ENCODE measurements at places on chromosomes 11 and 22.

DNA sequence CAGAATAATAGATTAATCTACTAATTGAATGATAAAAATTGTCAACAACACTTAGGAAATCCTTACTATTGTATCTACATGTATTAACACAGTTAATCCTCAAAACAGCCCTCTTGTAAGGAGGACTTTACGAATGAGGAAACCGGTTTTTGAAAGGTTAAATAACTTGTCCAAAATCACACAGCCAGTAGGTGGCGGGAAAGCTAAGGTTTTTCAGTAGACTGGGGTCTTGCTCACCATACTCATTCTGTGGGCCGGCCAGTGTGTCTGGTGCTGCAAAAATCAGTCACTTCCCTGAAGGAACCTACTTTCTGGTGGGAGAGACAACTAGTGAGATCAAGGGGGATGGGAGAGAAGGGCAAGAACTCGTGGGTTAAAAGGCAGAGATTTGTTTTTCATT, 3.8 kb downstream of the DCPS start:
- peak; percentile 53 for DNase-seq

- DNase-seq: peak; percentile 13
Measured at GRCh38 chr11:84890676-84891075, 736.5 kb downstream of the DLG2 start.

- no peak for DNase-seq
Measured at GRCh38 chr11:36074941-36075431, 131.1 kb downstream of the LDLRAD3 start.

GRCh38 chr22:47452184-47452583, 689.7 kb downstream of the TBC1D22A start:
- no peak for DNase-seq

DNA sequence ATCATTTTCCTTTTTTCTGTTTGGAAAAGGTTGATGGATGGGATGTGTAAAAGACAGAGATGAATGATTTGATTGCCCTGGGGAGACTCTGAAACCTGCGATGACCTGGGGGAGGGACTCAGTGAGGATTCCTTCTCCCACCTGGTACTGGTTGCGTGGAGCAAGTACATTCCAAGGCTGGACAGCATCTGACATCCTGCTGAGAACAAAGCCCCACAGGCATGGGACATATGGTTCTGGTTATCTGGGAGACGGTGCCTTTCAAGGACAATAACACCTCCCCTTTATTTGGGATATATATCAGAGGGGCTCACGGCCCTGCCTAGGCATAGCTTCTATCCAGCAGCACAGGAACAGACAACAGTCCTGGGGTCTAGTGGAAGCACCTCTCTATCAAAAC, 527.8 kb downstream of the METTL15 start:
- no peak for DNase-seq

DNA sequence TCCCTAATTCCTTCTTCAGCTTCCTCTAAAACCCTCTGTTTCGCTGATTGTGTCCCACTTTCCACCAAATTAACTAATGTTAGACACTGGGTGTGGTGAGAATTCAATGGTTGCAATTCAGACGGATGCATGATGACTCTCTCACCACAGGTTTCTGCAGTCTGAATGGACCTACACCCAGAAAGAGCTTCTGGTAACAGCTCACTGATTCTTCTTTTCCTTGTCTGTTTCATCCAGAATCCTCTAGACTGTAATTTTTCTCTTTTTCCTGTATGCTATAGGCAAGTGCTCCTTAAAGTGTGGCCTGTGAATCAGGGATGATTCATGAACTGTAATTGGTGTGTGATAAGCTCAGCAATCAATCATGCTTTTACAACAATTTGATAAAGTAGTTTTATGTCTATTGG, 18.1 kb downstream of the MMP10 start:
- no peak for DNase-seq

DNA sequence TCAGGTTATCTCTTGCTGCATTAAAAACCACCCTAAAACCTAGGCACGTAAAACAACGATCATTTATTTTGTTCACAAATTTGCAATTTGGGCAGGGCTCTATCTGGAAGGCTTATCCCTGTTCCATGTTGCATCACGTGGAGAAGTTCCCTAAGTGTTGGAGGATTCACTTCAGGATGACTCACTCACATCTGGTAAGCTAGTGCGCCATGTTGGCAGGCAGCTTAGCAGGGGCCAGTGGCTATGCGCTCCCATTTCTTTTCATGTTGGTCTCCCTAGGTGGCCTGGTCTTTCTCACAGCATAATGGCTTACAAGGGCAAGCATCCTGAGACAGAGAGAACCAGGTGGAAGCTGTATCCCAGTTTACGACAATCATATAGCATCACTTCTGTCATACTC, 226.8 kb downstream of the BLID start:
- DNase-seq: no peak

DNA sequence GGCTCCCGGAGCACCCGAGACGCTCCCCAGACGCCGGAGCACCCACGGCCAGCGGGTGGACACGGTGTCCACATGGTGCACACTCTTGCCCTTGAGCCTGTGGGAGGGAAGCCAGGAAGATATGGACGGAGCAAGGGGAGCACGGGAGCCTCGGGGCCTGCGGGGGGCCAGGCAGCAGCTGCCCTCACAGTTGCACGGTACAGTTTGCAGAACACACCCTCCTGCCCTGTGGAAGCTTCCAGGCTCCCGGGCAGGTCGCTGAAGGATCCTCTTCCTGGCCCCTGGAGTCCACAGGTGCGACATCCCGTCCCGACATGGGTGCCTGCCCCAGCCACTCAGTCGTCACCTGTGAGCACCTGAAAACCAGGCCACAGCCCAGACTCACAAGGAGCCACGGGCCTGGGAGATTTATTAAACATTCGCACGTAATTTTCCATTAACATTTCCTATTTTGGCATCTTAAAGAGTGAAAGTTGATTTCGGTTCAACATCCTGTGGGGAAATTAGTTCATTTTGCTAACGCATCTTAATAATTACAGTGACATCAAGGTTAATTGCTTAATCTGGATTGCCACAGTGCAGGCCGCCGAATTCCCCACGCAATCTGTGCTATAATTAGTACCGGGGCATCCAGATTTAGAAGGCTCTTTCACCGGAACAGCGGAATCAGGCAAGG, 253.3 kb downstream of the BRD1 start:
- no peak for DNase-seq

GRCh38 chr11:10287766-10288715, 6.0 kb downstream of the SBF2 start:
- DNase-seq: no peak

- peak; percentile 54 for DNase-seq
Measured at GRCh38 chr11:36356201-36356600, 60.1 kb downstream of the PRR5L start.

DNA sequence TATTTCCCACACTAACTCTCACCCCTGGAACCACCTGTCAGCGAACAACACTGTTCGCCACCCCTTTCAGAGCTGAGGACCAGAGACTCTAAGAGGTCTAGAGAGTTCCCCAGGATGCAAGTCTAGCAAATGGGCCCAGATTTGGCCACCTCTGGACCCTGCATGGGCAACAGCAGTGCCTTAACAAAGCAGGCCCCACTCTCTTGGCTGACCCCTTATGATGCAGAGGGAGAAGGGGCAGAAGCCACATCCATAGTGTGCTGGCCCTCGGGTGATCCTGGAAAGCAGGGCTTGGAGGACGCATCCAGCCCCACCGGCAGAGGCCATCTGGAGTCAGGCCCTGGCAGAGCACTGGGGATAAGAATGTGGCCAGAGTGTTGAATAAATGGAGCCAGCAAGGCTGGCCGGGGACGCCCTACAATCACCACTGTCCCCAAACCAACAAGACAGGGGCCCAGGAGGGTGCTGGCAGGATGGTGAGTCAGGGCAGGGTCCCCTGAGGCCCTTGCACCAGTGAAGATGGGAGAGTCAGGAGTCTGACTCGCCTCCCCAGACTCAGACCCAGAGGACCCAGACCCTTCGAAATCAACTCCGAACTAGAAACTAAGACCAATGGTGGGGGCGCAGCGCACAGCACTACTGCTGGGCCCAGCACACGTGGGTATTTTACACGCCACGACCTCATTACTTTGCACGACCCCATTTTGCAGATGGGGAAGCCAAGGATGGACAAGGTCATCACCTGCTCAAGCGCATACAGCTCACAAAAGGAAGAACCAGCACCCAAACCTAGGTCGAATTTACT, 6.5 kb downstream of the CSNK1E start:
- DNase-seq: no peak

DNA sequence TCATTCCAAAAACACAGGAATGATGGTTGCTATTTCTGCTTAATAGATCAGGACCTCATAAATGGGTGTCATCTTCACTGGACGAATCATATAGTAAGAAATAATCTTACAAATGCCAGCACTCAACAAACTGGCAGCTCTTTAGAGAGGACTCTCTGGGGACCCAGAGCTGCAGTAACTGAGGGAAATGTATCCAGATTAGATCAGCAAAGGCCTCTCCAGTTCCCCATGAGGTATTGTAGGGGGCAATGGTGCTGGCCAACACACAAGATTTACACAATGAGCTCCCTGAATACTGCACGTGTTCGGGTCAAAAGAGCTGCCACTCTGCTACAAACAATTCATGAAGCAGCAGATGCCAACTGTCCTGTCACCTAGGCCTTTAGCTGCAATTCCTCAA, 110.2 kb downstream of the RBFOX2 start:
- peak; percentile 34 for DNase-seq

- DNase-seq: no peak
Measured at GRCh38 chr22:24416095-24416494, 11.3 kb upstream of the ADORA2A start.

GRCh38 chr11:74546752-74547151, 45.6 kb upstream of the POLD3 start:
- DNase-seq: no peak

DNA sequence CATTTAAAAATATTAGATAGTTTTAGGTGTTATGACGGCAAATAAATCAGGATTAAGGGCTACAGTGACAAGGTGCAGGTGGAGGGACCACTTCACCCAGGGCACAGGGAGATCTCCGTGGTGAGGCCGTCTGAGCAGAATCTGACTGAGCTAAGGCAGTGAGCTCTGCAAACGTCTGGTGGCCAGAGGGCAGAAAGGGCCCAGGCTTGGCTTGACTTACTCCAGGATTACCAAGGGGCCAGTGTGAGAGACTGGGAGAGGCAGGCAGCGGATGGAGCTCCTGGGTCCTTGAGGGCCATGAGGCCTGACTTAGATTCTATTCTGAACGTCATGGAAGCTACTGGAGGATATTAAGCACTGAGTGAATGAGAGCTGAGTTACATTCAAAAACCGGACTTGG, 125.9 kb upstream of the B3GAT1 start:
- DNase-seq: no peak

DNA sequence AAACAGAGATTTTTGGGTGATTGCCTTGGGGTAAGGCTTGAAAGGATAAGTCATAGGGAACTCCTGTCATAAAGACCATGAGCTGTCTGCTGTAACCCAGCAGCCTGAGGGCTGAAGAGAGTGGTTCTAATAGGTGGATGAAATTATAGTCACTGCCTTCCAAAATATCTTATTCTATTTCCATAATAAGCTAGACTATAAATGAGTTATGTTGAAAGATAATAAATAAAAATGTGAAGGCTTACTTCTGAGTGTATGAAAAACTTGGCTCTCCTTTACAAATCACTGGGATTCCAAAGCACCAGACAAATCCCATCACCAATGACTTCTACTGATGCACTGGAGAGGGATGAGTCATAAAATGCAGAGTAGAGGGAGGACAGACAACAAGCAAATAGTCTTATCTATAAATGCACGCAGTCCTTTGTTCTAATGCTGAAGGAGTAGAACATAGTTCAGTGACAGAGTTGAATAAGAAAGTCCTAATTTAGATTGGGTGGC, 775.0 kb upstream of the LRRC4C start:
- no peak for DNase-seq

GRCh38 chr11:3903207-3903896, 47.9 kb downstream of the STIM1 start:
- DNase-seq: no peak

GRCh38 chr11:10473371-10473770, 18.3 kb downstream of the AMPD3 start:
- DNase-seq: no peak

- DNase-seq: no peak
Measured at GRCh38 chr22:29719899-29720645, at the start of gene CABP7. CABP7 (plus strand) TSS chr22:29720003; CDS start chr22:29720425, 422 bp downstream.

- no peak for DNase-seq
Measured at GRCh38 chr22:44464000-44464399, 34.0 kb downstream of the RTL6 start.

GRCh38 chr22:37503183-37503683, 16.0 kb downstream of the CARD10 start:
- no peak for DNase-seq

Data from Ammon's horn (tissue), 1 donor.